Jurkat, Clone E6-1 (cell line): ENCODE measurements at places on chromosomes 11 and 22.

DNA sequence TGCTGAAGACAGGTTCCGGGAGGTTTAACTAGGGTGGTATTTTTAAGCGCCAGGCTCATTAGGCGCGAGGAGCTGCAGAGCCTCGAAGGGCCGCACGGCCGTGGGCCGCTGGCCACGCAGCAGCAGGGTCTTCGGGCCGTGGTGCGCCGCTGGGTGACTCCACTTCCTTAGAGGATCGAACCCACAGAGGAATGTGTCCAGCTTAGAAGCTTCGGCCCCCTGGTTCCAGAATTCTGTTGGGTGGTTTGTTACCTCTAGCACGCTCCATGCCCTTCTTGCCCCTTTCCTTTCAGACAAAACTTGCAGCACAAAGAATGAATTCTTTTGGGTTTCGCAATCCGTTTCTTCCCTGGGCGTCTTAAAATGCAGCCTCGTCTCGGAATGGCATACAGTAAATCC lies 773 bp upstream of the PATL1 start:
- DNase-seq = no peak

- DNase-seq = no peak
These were observed 12.3 kb downstream of the PSMD13 start for GRCh38 chr11:249062-249461.

- peak; percentile 51 for DNase-seq
These were observed 19.0 kb upstream of the E2F8 start for GRCh38 chr11:19259487-19260345.

GRCh38 chr11:61797263-61797944 lies 4.7 kb downstream of the FEN1 start:
- peak; percentile 74 for DNase-seq

DNA sequence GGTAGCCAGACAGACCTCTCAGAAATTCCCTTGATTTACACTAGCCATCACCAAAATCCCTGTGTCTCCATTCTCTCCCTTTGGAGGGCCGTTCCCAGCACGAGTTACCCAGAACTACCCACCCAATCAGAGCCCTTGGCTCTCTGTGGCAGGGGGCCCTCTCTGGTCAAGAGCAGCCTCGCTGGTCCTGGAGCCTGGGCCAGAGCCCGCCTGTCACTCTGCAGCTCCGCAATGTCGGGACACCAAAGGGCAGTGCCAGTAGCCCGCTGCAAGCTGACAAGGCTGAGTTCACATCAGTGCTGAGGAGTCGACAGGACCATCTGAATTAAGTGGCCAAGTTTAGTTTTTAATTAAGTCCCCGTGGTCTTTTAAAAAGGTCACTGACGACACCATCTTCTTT lies 241.6 kb downstream of the ST3GAL4 start:
- DNase-seq = no peak

GRCh38 chr11:64185175-64185692 lies 737 bp upstream of the STIP1 start:
- DNase-seq = no peak

- DNase-seq = no peak
These were observed 40.5 kb downstream of the IGLL5 start for GRCh38 chr22:22927888-22928665.

GRCh38 chr11:104665641-104666040 lies 232.6 kb downstream of the CASP12 start:
- DNase-seq = no peak

- DNase-seq = no peak
These were observed 419.7 kb upstream of the CNTN5 start for GRCh38 chr11:98600786-98601773.

GRCh38 chr11:79066456-79067351 lies 374.1 kb downstream of the TENM4 start:
- DNase-seq = no peak

- no peak for DNase-seq
These were observed 1102.6 kb downstream of the DLG2 start for GRCh38 chr11:84524422-84525051.

- DNase-seq = no peak
These were observed 36.0 kb downstream of the NUP50 start for GRCh38 chr22:45199723-45200122.

- no peak for DNase-seq
These were observed 90.7 kb downstream of the MPPED2 start for GRCh38 chr11:30495437-30495836.
